ENCODE measurements at places on chromosomes 11 and 22.

- DNase-seq = no peak
Observed at GRCh38 chr11:131685906-131686305, 315.5 kb downstream of the NTM start.

- DNase-seq = no peak
Observed at GRCh38 chr11:119723243-119723951, 5.6 kb downstream of the NECTIN1 start.

DNA sequence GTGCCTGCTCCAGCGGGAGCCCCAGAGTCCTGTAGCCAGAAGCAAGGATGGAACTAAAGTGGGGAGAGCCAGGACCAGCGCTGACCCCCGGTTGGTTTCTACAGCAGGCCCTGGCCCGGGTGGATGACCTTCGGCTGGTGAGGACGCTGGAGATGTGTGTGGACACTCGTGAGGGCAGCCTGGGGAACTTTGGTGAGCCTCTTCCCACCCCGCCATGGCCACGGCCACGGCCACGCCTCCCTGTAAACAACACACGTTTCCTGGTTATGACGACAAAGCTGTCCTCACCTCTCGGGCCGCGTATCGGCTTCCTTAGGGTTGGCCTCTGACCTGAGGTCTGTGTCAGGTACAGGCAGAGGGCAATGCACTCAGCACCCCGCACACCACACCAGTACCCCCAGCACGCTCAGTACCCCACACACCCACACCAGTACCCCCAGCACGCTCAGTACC is 4.1 kb downstream of the LRRC56 start:
- DNase-seq = no peak

DNA sequence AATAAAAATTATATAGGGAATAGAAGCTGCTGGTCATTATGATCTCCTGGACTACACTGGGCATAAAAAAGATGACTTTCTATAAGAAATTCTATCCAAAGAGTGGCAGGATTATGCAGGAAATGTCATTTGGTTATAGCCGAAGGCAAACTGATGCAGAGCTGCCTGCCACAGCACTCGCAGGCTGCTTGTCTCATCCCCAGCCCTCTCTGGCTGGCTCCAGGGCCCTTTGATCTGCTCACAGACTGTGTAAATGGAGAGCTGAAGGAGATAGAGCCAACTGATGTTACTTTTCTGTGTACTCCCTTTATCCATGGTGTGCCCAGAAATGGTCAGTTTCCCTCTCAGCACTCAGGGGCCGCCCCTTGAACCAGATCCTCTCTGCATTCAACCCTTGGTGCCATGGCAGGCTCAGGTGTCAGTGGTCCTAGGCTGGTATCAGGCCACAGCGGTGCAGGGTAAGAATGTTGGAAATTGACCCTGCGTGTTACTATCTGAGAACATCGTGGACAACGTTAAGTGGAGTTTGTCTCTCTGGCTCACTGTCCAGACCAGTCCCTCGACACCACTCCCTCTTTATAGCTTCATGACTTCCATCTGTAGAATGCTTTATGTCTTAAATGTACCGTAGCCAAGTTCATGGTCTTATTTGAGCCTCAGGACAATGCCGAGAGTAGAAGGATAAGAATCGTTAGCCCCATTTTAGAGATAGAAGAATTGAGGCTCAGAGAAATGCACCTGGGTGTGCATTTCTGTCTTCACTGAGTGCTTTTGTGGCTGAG is 27.8 kb downstream of the TEAD1 start:
- DNase-seq = no peak

DNA sequence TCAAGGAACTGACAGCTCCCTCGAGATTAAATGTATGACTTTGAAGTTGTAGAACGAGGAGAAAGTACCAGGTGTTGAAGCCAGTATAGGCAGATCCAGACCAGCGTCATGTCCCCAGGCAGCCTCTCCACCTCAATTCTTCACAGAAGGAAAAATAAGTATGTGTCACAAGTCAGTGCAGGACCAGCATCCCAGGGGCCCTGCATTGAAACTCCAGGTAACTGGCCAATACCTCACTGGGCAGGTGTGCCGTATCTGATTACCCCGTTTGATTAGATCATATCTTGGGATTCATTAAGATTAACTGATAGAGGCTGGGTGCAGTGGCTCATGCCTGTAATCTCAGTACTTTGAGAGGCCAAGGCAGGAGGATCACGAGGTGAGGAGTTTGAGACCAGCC is 466.7 kb upstream of the B3GAT1 start:
- DNase-seq = no peak

GRCh38 chr22:40220316-40221054 is 42.8 kb downstream of the TNRC6B start:
- DNase-seq = no peak

DNA sequence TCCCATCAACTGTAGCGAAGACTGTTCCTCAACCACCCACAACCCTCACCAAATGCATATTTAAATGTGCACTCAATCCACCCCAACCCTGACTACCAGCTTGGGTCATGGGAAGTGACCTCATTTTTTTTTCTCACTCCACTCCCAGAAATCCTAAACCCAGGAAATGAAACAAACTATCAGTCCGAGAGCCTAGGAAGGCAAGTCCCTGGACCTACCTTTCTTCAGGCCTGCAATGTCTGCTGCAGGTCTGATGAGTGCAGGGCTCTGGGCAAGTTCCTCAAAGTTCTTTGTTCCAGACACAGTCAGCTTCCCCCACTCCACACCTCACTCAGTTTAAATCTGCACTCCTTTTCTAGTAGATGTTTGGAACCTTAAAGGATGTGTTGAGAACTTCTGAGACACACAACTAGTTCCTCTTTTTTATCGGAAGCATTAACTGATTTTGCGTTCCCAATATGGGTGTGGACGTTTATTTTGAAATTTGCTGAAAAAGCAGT is at the start of gene MS4A4E:
MS4A4E (minus strand) TSS at position 398 of the 500 bp plus-strand sequence. CDS start 13,082 bp downstream, outside the sequence.
- no peak for DNase-seq

DNA sequence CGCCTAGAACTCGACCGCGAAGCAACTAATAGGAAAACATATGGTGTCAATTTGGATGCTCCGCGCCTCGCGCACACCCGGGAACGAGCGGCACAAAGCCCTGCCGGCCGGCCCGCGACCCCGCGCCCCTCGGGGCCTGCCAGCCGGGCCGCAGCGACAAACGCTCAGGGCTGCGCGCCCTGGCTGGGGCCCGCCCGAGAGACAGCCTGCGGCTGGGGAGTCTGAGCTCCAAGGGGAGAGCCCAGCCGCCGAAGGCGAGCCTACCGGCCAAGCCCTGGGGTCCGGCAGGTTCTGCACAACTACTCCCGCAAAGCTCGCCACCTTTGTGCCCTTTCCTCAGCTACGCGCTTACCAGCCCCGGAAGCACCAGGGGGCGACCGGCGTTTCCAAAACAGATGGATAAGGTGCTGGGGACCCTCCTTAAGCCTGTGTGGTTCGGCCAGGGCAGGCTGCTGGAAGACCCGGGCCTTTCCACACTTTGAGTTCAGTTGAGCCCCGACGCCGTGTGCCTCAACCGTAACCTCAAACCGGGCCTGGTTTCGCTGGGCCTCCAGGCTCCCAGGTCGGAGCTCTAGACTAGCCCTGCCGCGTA is 6.0 kb downstream of the PAX6 start:
- DNase-seq = no peak

GRCh38 chr11:12547953-12548650 is 126.1 kb upstream of the TEAD1 start:
- DNase-seq = no peak

DNA sequence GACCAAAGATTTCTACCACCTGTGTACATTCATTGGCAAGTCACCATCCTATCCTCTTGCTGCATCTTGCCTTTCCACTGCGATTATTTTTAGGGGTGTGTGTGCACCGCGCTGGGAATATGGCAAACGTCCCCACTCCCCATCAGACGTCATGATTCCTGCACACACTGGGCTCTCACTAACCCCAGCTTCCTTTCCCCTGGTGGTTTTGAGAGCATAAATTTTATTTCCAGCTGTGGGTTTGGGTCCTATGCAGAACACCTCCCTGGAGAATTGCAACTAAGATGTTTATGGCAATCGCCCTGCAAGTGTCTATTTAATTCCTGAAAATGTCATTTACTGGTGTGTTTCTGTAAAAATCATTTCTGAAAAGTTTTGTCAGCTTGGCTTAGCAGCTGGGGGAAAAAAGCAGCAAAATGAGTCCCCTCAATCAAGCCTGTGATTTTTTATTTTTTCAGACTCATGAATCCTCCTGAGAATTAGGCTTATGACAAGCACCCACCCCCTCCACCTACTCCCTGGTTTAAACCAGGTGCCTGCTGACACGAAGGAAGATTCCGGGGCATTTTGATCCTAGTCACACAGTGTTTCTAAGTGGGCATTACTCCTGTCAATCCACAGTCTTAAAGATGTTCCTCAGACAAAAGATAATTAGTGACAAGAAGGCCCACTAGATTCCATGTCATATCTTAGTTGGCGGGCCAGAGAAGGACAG is 23.8 kb downstream of the UPB1 start:
- DNase-seq = peak; percentile 62

DNA sequence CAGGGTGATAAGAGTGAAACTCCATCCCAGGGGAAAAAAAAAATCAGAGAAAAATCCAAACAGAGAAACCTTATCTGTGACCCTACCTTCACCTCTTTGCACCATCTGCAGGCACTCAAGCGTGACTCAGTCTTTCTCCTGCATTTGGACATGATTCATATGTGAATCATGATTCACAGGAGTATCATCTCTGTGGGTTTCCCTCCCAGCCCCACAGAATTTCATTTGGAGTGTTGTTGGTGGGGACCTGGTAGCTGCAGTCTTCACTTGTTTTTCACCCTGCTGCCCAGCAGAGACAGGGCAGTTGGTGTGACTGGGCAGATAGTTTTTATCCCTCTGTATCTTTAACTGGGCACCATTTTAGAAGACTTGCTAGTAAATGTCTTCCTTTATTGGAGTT is 75.7 kb downstream of the DEPDC5 start:
- DNase-seq = no peak

DNA sequence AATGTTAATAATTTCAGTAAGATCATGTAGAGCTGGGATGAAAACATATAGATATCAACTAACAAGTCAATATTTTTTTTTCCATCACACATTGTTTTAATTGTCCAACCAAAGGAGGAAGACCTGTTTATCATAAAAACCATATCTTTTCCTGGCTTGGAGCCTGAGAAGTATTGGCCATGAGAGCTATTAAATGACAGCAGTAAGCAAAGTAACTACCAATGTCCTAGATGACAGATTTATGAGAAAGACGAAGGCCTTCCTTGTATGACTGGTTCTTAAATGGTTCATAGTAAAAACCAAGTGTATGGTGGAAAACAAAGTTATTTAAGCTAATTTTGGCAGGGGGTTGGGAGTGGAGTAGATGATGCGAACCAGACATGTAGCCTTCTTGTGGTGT is 1147.1 kb upstream of the TENM4 start:
- no peak for DNase-seq

- no peak for DNase-seq
Observed at GRCh38 chr11:116432301-116432700, 340.5 kb downstream of the BUD13 start.

DNA sequence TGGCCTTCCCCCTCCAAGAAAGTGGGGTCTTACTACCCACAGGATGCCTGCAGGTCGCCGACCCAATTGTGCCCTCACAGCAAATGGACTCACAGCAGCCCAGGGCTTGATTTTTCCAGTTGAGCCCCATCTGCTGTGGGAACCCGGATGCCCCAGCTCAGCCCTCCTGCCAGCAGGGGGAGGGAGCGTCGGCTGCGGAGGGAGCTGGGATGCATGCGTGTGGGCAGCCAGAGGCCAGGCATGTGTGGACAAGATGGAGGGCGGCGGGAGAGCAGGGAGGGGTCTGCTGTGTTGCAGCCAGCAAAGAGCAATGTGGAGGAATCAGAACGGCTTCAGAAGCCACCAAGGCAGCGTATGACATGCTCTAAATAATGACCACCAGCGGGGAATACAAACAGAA is 41.0 kb upstream of the EIF3D start:
- no peak for DNase-seq

- no peak for DNase-seq
Observed at GRCh38 chr22:26499188-26499703, 13.0 kb downstream of the TFIP11 start.

DNA sequence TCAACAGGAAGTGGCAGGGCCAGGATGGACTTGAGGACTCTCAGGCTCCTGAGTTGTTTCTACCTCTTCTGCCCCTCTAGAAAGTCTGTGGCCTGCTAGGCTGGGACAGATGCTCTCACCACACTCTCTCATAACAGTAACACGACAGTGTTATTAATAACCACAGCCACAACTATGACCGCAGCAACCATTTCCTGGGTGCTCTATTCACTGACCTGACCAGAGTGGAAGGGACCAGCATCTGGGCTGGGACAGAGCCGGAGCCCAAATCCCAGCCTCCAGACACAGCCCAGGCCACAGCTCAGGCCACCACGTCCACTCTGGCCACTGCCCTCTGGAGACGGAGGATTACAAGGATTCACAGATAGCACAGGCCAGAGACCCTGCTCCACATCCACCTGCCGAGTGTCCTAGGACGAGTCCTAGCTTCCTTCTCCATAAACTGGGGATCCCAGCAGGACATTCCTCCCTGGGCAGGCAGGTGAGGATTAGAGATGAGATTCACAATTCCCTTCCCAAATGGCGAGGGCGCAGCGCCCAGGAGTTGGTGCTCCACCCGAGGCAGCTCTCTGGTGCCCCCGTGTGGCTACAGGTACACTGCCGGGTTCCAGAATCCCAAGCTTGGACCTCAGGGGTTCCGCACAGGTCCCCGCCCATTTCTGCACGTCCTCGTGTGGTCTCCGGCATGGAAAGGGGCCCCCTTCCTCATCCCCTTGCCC is 7.1 kb downstream of the PNPLA5 start:
- peak; percentile 75 for DNase-seq

DNA sequence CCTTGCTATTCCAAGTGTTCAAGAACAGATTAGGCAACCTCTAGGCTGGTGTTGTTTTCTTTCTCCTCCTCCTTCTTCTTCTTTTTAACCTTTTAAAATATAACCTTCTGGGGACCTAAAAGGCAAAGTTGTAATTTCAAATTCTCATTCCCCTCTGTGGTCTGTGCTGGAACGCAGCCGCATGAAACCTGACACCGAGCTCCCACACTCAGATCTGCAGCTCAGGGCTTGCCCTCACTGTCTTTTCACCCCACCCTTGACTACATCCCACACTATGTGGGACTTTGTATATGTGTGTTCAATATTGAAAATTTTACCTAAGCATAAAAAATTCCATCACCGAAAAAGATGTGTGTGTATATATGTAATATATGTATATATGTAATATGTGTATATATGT is 62.0 kb upstream of the ARHGAP42 start:
- no peak for DNase-seq

- peak; percentile 6 for DNase-seq
Observed at GRCh38 chr22:46918197-46918596, 155.7 kb downstream of the TBC1D22A start.

GRCh38 chr22:48370508-48371325 is 1457.0 kb downstream of the BRD1 start:
- DNase-seq = no peak

GRCh38 chr22:18108187-18108586 is 2.4 kb upstream of the TUBA8 start:
- DNase-seq = no peak

GRCh38 chr11:106288822-106289387 is 211.4 kb downstream of the AASDHPPT start:
- DNase-seq = no peak

DNA sequence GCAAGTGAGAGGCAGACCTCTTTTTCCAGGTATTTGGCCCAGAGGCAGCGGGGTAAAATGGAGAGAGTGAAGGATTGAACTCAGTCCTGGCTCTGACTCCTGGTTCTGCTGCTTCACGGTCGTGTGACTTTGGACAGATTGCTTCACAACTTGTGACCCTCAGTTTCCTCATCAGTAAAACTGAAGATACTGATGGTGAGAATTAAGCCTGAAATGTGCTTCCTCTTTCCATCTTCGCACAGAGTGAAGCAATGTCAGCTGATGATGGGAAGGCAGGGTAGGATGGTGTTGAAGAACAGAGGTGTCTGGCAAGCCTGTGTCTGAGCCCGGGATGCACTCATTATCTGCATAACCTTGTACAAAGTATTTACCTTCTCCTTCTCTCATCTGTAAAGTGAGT is 59.0 kb downstream of the UBASH3B start:
- DNase-seq = no peak

All from head of caudate nucleus (tissue), 42 donors.